ENCODE measurements at places on chromosomes 16 and 17.
A peak's percentile ranks its signal among the peaks of the same experiment; 100 is the strongest.

DNA sequence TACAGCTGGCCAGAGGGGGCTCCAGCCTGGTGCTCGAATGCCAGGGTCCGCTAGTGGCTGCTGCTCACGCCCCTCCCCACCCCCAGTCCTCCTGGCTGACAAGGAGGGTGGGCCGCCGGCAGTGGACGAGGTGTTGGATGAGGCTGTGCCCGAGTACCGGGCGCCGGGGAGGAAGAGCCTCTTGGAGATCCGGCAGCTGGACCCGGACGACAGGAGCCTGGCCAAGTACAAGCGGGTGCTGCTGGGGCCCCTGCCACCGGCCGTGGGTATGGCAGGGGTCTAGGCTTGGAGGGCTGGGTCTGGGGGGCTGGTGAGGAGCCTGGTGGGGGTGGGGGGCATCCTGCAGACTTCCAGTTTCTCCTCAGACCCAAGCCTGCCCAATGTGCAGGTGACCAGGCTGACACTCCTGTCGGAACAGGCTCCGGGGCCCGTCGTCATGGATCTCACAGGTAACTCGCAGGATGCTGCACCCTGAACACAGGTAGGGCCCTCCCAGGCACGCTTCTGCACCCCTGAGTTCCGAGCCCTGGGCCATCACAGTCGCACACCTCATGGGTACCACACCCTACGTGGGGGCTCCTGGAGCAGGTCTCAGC is 1.2 kb upstream of the PDIA2 start:
- no peak for DNase-seq

DNA sequence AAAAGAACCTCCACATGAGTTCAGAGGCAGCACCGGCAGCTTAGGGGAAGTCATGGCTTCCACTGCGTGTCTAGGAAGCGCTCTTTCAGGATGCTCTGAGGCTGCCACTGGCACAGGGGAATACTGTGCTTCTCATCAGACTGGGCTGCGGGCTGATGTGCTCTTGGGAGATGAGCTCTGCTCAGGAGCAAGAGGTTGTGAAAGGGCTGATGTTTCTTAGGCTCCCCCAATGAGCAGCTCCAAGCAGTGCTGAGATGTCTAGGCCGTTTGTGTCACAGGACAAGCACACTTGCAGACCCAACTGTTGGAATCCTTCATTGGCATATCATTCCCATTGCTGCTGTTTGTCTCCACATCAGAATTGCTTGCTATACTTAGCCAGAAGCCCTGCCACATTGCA is 3.6 kb downstream of the SP2 start:
- no peak for DNase-seq

DNA sequence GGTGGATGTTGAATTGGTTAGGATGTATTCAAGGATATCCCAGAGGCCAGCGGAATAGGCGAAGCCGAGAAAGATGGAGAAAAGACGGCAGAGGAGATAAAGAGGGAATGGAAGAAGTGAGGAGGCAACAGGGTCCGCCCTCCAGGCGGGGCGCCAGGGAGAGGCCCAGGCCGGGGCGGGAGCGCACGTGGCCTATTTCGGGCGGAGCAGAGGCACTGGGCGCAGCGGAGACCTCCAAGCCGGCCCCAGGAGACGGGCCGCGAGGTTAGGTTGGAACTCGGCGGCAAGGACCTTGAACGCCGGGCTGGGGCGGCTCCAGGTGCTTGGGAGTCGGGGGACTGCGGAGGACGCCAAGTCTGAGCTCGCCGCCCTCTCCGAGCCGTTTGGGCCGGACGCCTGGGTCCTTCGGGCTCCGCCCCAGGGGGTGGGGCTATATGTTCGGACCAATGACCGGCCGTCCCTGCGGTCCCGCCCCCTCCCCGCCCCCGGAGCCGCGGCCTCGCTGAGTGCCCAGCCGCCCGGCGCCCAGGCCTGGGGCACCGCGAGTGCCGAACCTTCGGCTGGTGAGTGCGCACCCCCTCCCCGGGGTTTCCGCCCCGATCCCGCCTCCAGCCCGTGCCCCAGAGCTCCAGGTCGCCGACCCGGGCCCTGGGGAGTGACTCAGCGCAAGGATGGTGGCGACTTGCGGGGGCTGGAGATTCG is at the start of gene ZNF771:
Gene ZNF771 (plus strand): TSS at position 505 of the 702 bp plus-strand sequence. CDS start 448 bp downstream, outside the sequence.
- peak; percentile 98 for DNase-seq

DNA sequence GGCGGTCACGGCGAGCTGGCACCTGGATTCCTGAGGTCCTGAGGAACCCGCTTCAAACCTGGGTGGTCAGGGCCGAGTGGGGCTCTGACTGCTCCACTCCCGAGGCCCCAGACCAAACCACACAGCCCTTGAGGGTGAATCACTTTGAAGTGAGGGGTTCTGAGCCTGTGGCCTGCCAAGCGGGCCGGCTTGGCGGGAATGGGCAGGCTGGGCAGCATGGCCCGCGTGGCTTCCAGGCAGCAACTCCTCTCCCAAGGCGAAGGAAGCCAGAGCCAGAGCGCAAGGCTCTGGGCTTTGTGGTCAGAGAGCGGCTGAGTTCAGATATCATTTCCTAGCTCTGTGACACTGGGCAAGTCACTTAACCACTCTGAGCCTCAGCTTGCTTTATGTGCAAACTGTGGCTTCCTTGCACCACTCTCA is 42.7 kb downstream of the CMIP start:
- DNase-seq, result no peak

DNA sequence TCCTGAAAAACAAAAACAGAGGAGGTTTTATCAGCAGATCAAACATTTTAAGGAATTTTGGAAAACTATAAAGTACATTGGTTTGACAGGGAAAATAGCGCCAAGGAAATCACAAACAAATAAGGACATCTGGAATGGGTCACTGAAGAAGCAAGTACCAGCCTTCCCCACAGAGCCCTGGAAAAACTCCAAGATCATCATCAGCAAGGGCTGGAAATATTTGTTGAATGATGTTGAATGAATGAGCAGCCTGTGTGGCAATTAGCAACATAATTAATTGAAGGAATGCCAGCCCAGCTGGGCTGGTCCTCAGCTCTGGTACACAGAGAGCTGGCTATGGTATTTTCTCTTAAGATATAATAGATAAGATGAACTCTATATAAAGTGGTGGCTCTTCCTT is 290.4 kb downstream of the HS3ST3A1 start:
- no peak for DNase-seq

DNA sequence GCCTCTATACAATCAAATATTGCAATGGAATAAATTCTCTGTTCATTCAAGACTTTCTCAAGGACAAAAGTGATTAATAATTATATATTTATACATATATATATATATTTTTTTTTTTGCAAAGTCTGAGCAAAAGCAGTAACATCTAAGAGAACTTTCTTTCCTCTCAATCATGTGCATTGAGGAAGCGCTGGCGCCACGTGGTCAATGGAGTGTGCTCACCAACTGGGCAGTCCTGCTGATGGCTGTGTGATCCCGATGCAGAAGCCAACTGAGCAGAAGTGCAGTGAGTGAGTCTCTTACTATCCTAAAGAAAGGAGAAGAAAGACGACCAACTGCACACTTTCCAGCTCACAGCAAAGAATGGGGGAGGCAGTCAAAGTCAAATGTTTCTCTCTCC is 37.2 kb upstream of the ULK2 start:
- no peak for DNase-seq

DNA sequence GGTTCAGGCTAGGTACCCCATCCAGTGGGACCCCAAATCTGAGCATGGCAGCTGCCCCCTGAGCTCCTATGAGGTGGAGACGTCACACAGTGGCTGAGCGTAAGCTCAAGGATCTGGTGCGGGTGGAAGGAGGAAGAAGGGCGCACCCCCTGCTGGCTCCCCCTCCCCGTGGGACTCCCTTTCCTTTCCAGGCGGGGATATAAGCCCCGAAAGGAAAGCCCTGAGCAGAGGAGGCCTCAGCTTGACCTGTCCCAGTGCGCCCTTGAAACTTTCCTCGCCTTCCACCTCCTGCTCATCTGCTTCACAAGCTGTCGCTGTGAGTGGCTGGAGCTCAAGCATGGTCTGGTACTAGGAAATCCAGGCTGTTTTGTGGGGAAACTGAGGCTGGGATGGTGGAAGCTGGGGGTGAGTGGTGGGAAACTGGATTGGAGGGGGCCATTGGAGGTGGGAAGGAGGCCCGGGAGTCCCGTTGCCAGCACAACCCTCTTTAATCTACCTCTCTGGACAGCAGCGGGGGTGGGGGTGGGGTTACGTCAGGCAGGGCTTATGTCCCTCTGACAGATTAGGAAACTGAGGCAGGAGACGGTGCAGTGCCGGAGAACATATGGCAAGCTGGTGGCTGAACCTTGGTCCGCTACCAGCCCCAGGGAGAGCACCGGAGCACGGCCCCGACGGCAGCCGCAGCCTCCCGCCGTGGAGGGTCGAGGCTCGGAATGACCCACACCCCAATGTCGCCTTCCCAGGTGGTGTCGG is 92.3 kb upstream of the TMEM97 start:
- DNase-seq, result no peak

- DNase-seq, result no peak
These were observed 18.1 kb upstream of the MTMR4 start for GRCh38 chr17:58532555-58532951.

- DNase-seq, result no peak
These were observed 74.5 kb upstream of the MYOCD start for GRCh38 chr17:12591021-12591735.

DNA sequence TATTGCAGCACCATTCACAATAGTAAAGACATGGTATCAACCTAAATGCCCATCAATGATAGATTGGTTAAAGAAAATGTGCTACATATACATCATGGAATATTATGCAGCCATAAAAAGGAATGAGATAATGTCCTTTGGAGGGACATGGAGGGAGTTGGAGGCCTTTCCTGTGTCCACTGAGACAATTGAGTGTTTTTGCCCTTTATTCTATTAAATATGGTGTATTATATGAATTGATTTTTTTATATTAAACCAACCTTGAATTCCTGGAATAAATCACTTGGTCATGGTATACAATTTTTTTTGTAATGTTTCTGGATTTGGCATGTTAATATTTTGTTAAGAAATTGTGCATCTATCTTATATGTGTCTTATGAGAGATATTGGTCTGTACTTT is 9.0 kb upstream of the CCR7 start:
- DNase-seq, result no peak

DNA sequence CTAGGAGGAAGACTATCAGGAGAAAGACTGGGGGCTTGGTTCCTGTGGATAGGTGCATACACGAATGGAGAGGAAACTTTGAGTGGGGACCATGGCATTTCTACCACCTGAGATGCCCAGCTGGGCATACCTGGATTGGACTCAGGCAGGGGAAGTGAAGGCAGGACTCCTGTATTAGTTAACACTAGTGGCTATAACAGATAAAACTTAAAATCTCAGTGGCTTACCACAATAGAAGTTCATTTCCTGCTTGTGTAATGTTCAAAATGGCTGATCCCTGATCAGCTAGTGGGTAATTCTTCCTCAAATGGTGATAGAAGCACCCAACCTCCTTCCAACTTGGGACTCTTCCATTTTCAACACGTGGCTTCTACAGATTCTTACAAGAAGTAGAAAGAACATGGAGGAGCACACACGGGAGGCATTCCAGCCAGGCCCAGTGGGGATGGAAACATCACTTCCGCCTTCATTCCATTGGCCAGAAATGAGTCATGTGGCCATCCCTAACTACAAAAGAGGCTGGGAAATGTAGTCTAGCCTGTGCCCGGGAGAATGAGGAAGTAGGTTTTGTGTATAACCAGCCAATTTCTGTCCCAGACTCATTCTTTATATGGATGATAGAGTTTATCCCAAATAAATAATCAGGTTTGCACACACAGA is 112.1 kb downstream of the UTP18 start:
- peak; percentile 96 for DNase-seq

DNA sequence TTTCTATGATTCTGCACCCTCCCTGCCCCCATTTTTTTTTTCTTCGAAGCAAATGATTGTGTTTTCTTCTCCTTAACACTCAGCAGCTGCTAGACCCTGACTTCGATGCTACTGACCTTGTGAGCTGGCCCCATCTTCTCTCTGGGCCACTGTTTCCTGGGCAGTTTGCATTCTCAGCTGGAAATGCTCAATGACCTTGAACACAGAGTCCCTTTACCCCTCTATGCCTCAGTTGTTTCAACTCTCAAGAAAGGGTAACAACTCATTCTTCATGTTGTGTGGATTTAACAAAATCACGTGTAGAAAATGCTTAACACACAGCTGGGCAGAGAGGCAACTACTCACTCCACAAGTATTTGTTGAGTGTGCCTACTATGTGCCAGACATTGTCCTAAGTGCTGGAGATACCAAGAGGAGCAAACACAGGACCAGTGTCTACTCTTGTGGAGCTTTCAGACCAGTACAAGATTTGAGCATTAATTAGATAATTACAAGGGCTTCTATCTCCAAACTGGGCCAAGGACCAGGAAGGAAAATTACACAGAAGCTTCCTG is 66.2 kb downstream of the IQCK start:
- no peak for DNase-seq

DNA sequence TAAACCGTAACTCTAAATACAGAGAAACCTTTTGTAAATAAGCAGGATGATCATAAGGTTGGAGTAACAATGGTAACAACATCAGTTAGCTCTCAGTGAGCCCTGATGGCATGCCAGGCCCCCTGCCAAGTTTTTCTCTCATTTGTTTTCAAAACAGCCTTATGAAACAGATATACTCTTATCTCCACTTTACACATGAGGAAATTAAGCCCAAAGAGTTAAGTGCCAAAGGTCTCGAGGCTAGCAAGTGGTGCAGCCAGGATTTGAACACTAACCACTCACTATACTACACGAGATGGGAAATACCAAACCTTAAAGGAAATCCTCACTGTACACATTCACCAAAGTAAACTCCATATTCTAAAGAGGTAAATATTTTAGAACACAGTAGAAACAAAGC is 15.0 kb downstream of the USP31 start:
- no peak for DNase-seq

GRCh38 chr16:30110661-30111060 is 2.7 kb downstream of the GDPD3 start:
- no peak for DNase-seq

- no peak for DNase-seq
These were observed 127.8 kb downstream of the SSH2 start for GRCh38 chr17:29802246-29802645.

- DNase-seq, result no peak
These were observed 30.8 kb downstream of the FOXL1 start for GRCh38 chr16:86609115-86609514.

DNA sequence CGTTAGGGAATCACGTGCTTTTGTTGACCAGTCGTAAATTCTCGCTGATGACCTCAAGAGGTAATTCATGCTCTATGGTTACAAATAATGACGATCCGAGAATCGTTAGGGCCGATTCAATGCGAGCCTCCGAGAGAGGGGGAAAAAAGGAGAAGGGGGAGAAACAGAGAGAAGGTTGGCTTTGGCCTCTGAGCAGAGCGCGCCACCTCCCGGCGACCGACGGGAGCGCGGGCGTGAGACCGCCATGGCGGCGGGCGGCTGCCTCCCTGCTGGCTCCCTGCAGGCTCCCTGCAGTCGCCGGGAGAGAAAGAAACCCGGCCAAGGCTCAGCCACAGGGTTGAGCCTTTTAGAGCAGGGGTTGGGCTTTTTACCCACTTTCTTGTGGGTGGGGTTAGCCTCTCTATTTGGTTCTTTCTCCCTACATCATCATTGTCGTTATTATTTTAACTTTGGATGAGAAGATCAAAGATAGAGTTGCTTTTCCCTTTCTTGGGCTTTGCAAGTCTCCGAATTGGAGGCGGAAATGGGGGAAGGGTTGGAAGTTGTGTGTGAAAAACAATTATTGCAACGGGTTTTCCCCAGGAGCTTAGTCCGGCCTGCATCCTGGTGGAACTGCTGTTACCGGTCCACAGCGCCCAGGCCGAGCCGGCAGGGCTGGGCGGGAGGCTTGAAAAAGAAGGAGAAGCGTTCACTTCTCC is 410 bp upstream of the HOXB5 start:
- DNase-seq, result peak; percentile 88

GRCh38 chr17:73546770-73547536 is 97.3 kb downstream of the SDK2 start:
- peak; percentile 83 for DNase-seq

- no peak for DNase-seq
These were observed 3.6 kb downstream of the RNF166 start for GRCh38 chr16:88702371-88703210.
